KG1 (cell line): ENCODE measurements at places on chromosomes 13 and 19.

GRCh38 chr13:35741657-35742056 is 265.2 kb upstream of the MAB21L1 start:
- DNase-seq, result no peak

DNA sequence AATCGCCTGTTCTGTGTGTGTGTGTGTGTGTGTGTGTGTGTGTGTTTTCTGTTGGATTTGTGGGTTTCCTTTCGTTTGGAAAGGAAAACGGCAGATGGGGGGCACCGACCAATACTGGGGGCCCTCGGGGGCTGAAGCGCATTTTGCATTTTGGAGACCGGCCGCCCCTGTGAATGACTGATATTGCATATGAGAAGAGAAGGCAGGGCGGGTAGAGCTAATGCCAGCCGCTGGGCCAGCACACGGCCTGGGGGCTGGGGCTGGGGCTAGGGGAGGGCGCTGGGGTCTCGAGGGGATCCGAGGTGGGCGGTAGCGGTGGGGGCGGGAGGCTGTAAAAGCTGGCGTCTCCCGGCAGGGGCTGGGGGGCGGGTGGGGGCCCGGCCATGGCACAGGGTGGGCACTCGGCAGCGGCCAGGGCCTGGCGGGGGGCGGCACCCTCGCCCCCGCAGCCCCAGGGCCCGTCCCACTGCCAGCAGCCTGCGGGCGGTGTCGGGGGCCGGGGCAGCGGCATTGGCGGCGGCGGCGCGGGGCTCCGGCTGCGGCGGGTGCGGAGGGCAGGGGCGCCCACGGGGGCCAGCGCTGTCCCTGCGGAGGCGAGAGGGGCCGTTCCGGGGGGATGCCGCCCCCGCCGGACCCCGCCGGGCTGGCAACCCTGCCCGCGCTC is 11.2 kb downstream of the ANO8 start:
- no peak for DNase-seq

DNA sequence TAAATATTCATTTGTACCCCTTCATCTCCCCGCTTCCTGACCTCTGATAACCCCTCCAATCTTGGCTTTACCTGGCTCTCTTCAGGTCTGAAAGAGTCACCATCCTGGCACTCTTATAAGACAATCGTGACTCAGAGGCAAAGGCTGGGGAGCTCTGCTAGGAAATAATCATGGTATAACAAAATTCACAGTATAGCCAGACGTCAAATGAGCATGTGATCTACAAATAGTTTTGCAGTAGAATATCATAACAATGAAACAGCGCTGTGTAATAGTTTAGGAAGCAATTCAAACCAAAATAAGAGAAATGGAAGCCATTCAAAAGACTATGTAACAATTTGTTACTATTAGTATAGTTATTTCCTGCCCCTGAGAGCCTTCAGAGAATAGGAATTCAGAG is 34.2 kb downstream of the RXFP2 start:
- no peak for DNase-seq

- DNase-seq, result no peak
Measured at GRCh38 chr13:101875091-101875490, 422.6 kb downstream of the ITGBL1 start.

DNA sequence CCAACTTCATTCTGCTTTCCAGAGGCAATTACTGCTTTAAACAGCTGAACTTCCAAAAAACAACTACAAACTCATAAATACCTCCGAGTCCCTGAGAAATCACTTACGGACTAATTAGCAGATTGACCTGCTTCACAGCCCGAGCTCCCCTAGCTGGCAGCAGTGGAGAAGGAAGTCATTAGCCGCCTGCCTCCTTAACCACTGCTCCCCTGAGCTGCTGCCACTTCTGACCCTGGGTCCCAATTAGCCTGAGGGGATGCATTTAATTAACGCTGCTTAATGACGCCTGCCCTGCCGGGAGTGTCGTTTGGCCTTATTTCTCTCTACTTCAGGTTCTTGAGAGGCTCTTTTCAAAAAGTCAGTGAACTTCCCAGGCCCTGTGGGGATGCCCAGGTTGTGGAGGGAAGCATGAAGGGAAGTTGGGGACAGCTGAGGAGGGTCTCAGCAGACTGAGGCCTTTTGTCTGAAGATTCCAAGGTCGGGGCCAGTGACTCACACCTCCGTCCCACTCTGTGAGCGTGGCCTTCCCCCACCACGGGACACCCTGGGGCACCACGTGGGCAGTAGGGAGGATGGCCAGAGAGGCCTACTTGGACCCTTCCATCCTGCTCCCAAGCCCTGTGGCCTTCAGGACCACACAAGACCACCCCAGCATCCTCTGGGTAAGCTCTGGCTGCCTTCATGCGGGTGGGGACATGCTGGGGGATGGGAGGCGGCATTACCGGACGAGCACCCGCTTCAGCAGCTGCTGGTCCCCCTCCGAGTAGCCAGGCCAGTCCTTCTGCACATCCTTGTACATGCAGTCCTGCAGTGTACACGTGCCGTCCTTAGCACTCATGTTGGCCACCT is 19.8 kb upstream of the ISYNA1 start:
- DNase-seq, result no peak

- DNase-seq, result no peak
Measured at GRCh38 chr19:33905473-33905936, 108.8 kb downstream of the KCTD15 start.

GRCh38 chr19:18214779-18215433 is 11.1 kb upstream of the RAB3A start:
- no peak for DNase-seq

DNA sequence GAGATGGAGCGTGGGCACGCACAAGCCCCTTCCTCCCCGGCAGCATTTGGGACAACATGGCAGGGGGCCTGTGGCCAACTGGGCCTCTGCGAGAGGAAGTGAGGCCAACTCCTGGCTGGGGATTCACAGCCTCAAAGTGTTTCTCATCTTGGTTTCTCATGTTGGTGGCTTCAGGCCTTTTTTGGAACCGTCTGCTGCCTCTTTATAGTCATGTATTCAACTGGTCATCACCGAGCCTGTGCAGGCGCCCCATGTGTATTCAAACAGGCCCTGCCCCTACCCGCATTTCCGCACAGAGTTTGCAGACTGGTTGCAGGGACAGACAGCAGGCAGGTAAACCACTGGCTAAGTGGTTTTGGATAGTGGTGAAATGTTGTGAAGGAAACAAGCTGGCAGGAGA is 17.3 kb upstream of the RELB start:
- DNase-seq, result no peak

- no peak for DNase-seq
Measured at GRCh38 chr13:97659602-97660001, 225.6 kb downstream of the RAP2A start.

DNA sequence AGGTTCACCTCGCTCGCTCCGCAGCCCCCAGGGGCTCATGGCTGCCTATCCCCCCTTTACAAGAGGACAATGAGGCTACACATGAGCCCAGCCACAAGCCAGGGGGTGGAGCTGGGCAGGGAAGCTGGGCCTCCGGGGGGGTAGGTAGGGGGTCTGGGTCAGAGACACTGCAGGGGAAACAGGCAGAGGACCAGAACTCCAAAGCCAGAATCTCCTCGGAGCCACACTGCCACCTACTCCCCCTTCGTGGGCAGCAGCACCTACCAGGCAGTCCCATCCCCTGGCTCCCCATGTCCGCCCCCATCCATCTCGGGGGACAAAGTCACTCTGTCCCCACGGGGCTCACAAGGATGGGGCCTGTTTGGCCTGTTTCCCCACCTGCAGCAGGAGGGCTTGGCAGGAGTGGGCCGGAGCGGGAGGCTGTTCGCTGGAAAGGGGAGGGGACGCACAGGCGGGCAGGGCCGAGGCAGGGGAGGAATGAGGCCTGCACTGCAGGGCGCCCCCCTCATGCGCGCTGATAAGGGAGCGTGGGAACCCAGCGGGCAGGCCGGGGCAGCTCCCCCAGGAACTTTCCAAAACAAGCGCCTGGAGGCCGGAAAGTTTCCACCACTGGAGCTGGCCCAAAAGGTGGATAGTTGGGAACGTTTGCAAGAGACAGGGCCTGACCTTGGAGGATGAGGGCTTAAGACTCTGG is 545 bp upstream of the ISYNA1 start:
- DNase-seq, result no peak

GRCh38 chr13:89796196-89796595 is 1551.3 kb upstream of the MIR17HG start:
- no peak for DNase-seq

- no peak for DNase-seq
Measured at GRCh38 chr13:51246418-51247277, 24.4 kb downstream of the FAM124A start.

- no peak for DNase-seq
Measured at GRCh38 chr19:51458899-51459505, 748 bp upstream of the SIGLEC8 start.

DNA sequence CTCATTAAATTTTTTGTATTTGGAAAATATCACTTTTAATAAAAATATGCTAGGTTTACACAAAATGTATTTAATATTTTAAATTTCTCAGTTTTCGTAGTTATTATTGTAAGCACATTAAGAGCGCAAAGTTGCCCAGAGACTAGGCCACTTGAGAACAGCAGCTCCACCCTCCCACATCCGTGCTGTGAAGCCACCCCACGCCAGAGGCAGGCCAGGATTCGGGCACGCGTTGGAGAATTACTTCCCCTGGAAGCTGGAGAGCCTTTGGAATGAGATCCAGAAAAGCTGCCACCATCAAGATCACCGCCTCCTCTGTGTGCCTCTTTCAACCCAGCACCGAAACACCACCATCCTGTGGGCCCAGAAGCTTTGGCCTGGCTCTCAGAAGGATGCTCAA is 41.0 kb upstream of the SPACA7 start:
- no peak for DNase-seq

- peak; percentile 46 for DNase-seq
Measured at GRCh38 chr19:54339646-54340358, 840 bp upstream of the LILRA4 start.

GRCh38 chr19:1283207-1283916 is 2.3 kb upstream of the EFNA2 start:
- DNase-seq, result no peak

GRCh38 chr19:14375582-14376291 is 5.5 kb upstream of the ADGRE5 start:
- DNase-seq, result no peak

- DNase-seq, result peak; percentile 58
Measured at GRCh38 chr19:1206864-1207450, 1.4 kb downstream of the STK11 start.
